ENCODE measurements at places on chromosomes 2 and 18. TPM values are rescaled to one million over a fixed set of nuclear protein-coding genes. Genes with fewer than 3 reads are reported as not detected.

CRYGD gene
- not detected for total RNA-seq

CNDP1 gene
- total RNA-seq: not detected

GPR39 gene
- total RNA-seq: 1.6 TPM

RAMP1 gene
- total RNA-seq: 31.8 TPM

SMCHD1 gene
- total RNA-seq: 102 TPM

IL1RL2 gene
- not detected for total RNA-seq

HOXD10 gene
- 0.52 TPM for total RNA-seq

TXNL1 gene
- total RNA-seq: 23.5 TPM
